ENCODE measurements at places on chromosomes 3 and 15. TPM values are rescaled to one million over a fixed set of nuclear protein-coding genes. Genes with fewer than 3 reads are reported as not detected.

GOLGA8G gene
- 28.8 TPM for polyA plus RNA-seq

STXBP5L gene
- polyA plus RNA-seq = 2.3 TPM

BCHE gene
- 7.4 TPM for polyA plus RNA-seq

STRIT1 gene
- 2.5 TPM for polyA plus RNA-seq

FNDC3B gene
- polyA plus RNA-seq = 24.2 TPM

EPHB1 gene
- polyA plus RNA-seq = 20.8 TPM

ANKUB1 gene
- 2.5 TPM for polyA plus RNA-seq

MYLK gene
- 151 TPM for polyA plus RNA-seq

SCN5A gene
- 0.73 TPM for polyA plus RNA-seq

ADCY5 gene
- 16.5 TPM for polyA plus RNA-seq

ZSCAN2 gene
- polyA plus RNA-seq = 18.6 TPM

PHC3 gene
- 24.8 TPM for polyA plus RNA-seq

HRG gene
- 0.16 TPM for polyA plus RNA-seq

SLC28A1 gene
- polyA plus RNA-seq = 0.26 TPM

PRTG gene
- polyA plus RNA-seq = 14.7 TPM

ROBO2 gene
- polyA plus RNA-seq = 16.1 TPM

DNAJC13 gene
- polyA plus RNA-seq = 16.8 TPM

GRK7 gene
- 0.12 TPM for polyA plus RNA-seq

MCF2L2 gene
- polyA plus RNA-seq = 6.8 TPM

SLC25A20 gene
- polyA plus RNA-seq = 19.6 TPM

SPSB4 gene
- polyA plus RNA-seq = 34.5 TPM

SLCO2A1 gene
- polyA plus RNA-seq = 5.3 TPM

PLCL2 gene
- polyA plus RNA-seq = 10.7 TPM

CX3CR1 gene
- polyA plus RNA-seq = 3.5 TPM

GOLGA8B gene
- 50.5 TPM for polyA plus RNA-seq

TMEM108 gene
- polyA plus RNA-seq = 44.3 TPM

KCNMB2 gene
- 2.6 TPM for polyA plus RNA-seq

HYKK gene
- polyA plus RNA-seq = 7.0 TPM

ACTRT3 gene
- 104 TPM for polyA plus RNA-seq

ADAMTS9 gene
- 5.9 TPM for polyA plus RNA-seq

AGBL1 gene
- polyA plus RNA-seq = 0.70 TPM

COL6A5 gene
- 2.6 TPM for polyA plus RNA-seq

LIPH gene
- polyA plus RNA-seq = 4.2 TPM

DNAJB11 gene
- 58.5 TPM for polyA plus RNA-seq

Measured in testis (tissue), 5 donors.